ENCODE measurements at places on chromosomes 2 and 18. TPM values are rescaled to one million over a fixed set of nuclear protein-coding genes. Genes with fewer than 3 reads are reported as not detected.

The FOXD4L1 gene
- total RNA-seq: 0.21 TPM

The SERPINB3 gene
- not detected for total RNA-seq

GRCh38 chr18:78986018-78986481 is 6.4 kb downstream of the SALL3 start:
- DNase-seq: no peak
- peaks cover 17% of the 10 kb centered on the region for H3K27me3 ChIP-seq
- no peak overlapping the region for H3K27ac ChIP-seq
- peaks cover 5% of the 10 kb centered on the region for H3K4me1 ChIP-seq
- H3K36me3 ChIP-seq: no peaks in the 10 kb centered on the region

DNA sequence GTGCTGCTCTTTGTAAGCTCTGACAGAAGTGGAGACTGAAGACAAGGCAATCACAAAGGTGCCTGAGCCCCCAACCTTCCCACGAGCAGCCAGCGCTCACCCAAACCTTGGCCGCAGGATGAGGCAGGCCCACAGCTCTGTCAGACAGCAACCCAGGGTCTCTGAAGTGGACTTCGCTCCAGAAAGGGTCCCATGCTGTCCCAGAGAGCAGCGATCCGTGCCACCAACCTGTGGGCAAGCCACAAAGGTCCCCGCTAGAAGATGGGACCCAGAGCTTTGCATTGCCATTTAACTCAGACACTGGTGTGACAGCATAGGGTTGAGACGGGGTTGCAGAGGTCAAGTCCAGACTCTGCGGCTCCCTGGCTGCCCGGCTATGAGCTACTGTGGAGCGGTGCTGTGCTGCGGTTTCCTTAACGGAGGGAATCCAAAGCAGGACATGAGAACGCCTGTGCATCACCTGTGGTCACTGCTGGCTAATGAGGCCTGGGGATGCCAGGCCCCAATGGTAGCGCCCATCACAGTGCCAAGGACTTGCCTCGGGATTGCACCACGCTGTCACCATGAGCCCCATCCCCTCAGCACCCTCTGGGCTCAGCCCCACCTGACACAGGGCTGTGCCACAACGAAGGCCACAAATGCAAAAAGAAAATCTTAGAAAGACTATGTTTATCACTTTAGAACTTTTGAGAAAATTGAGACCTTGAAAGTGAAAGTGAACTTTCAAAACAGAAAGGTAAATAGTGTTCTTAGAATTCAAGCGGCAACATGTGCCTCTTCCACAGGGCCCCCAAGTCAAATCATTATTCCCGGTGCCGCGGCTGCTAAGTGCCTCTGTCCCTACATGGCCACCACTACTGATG is 103.4 kb downstream of the HDAC4 start:
- peaks cover 5% of the 10 kb centered on the region for H3K4me1 ChIP-seq
- no peaks in the 10 kb centered on the region for H3K27me3 ChIP-seq
- no peak overlapping the region for H3K27ac ChIP-seq
- DNase-seq: no peak
- H3K36me3 ChIP-seq: no peaks in the 10 kb centered on the region
- H3K4me3 ChIP-seq: no peak overlapping the region

- DNase-seq: no peak
- peaks cover 11% of the 10 kb centered on the region for H3K4me1 ChIP-seq
- H3K36me3 ChIP-seq: no peaks in the 10 kb centered on the region
- peak within 1 kb of the TSS; percentile 71 for H3K4me3 ChIP-seq
- H3K27ac ChIP-seq: no peak within 1 kb of the TSS
Observed at GRCh38 chr2:27262379-27263286, at the start of gene SLC30A3. Gene SLC30A3 (minus strand): TSS chr2:27263047. CDS start chr2:27262906, 141 bp downstream.

DNA sequence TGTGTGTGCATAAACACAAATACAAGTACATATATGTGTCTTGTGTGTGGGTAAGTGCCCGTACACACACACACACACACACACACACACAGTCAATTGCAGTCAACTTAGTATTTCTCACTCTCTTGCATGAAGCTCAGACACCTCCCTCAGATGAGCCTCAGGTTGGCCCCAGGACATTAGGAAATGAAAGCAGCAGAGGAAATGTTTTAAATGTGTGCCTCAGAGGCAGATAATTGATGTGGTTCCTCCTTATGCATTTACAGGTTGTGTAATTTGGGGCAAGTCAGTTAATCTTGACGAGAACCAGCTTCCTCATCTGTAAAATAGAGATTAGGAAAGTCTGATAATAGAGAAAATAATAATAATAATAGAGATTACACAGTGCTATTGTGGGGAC is 814.0 kb upstream of the ID2 start:
- H3K4me3 ChIP-seq: no peak overlapping the region
- H3K4me1 ChIP-seq: no peaks in the 10 kb centered on the region
- no peaks in the 10 kb centered on the region for H3K27me3 ChIP-seq
- no peak for DNase-seq

DNA sequence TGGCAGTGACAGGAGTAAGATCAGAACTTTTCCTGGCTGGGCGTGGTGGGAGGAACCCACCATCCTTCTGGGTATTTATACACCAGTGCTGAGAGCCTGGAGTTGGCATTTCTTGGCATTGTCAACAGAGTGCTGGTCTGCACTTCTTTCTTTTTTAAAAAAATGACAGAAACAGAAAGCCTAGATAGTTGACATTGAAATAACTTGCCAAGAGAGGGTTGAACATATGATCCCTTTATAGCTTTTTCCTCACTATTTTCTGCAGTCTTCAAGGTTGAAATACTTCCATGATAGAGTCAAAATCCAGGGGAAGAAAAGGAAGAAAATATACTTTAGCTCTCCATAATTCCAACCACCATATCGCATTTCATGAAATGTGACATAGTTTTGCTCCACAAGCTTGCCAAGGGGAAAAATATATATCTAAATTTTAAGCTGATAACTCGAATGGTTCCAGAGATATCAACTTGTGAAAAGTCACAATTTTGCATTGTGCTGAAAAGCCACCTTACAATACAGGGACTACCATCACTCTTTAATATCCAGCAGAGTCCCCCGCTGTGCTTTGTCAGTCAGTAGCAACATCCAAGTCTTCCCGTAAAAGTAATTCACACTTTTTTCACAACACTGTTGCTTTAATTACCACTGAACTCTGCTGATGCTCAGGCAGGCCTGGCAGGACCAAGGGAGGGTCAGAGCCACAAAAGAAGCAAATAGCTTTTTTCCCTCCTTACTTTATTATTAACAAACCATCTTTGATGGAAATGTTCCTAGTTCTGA is 764.9 kb upstream of the FANCL start:
- no peaks in the 10 kb centered on the region for H3K27me3 ChIP-seq
- H3K4me3 ChIP-seq: no peak overlapping the region
- no peak for DNase-seq
- no peak overlapping the region for H3K27ac ChIP-seq
- no peaks in the 10 kb centered on the region for H3K4me1 ChIP-seq

- H3K36me3 ChIP-seq: peaks cover 19% of the 10 kb centered on the region
- no peak for DNase-seq
- no peak overlapping the region for H3K27ac ChIP-seq
- H3K27me3 ChIP-seq: no peaks in the 10 kb centered on the region
Observed at GRCh38 chr2:113711851-113712250, 44.6 kb downstream of the SLC35F5 start.

GRCh38 chr2:40516604-40517003 is 64.7 kb upstream of the SLC8A1 start:
- H3K4me3 ChIP-seq: no peak overlapping the region
- DNase-seq: no peak
- H3K27ac ChIP-seq: no peak overlapping the region
- no peaks in the 10 kb centered on the region for H3K27me3 ChIP-seq

DNA sequence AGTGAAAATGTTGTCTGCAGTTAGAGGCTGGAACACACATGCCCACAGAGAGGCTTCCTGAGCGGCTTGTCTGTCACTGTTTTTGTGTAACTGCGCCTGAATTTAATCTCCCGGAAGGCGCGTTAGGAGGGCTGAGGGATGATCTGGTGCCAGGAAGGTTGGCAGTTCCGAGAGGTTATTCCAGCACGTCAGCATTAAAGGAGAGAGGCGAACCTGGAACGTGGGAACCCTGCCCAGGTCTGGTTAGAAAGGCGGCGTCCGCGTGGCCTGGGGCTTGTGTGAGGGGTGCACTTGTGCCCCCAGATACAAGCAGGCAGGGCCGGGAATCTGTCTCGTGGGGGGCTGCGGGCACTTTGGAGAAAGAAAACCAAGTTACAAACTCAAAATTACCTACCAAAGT is 75.3 kb downstream of the NFATC1 start:
- no peak overlapping the region for H3K27ac ChIP-seq
- H3K4me1 ChIP-seq: no peaks in the 10 kb centered on the region
- no peaks in the 10 kb centered on the region for H3K27me3 ChIP-seq
- peaks cover 20% of the 10 kb centered on the region for H3K36me3 ChIP-seq

The HOXD13 gene
- total RNA-seq: not detected

The TTC32 gene
- total RNA-seq: 9.2 TPM

GRCh38 chr18:318791-319291 is 51.0 kb upstream of the THOC1 start:
- H3K4me3 ChIP-seq: no peak overlapping the region
- no peaks in the 10 kb centered on the region for H3K36me3 ChIP-seq
- peaks cover 18% of the 10 kb centered on the region for H3K4me1 ChIP-seq
- no peak for DNase-seq
- no peak overlapping the region for H3K27ac ChIP-seq

The ASAP2 gene
- total RNA-seq: 58.1 TPM

DNA sequence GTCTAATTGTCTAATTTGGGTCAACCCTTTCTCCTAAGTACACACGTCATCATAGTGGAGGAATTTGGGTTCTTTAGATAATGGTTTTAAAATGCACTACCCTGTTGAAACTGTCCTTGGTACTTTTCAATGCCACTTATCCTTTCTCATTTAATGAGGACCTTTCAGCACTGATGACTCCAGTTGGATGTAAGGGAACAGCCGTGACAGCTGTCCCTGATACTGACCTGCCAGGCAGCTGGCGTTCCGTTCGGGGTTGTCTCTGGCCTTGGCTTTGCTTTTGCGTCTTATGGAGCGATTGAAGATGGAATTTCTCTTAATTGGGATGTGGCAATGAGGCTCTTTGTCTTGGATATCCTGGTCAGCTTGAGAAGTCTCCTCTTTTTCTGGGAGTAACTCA is 38.7 kb downstream of the NGEF start:
- no peaks in the 10 kb centered on the region for H3K4me1 ChIP-seq
- no peaks in the 10 kb centered on the region for H3K36me3 ChIP-seq
- no peak overlapping the region for H3K4me3 ChIP-seq
- no peak for DNase-seq
- H3K27me3 ChIP-seq: no peaks in the 10 kb centered on the region

The IGFBP2 gene
- total RNA-seq: 2,156 TPM

DNA sequence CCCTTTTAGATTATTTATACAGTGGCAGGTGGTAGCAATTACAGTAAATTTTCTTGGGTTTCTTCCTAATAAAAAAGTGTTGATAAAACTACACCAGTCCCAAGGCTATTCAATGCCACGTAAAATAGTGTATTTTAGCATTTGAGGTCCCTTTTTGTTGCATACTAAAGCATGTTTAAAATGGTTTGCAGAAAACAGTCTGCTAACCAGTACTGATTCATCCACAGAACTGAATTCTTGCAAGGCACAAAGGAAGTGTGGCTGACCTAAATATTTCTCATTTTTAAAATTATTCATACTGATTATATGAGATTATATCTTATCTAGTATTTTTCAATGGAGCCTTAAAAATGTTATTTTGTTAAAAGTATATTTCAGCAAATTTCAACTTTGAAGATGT is 98.1 kb downstream of the SMAD2 start:
- H3K27ac ChIP-seq: no peak overlapping the region
- H3K36me3 ChIP-seq: no peaks in the 10 kb centered on the region
- no peaks in the 10 kb centered on the region for H3K4me1 ChIP-seq
- H3K4me3 ChIP-seq: no peak overlapping the region

The ZNF519 gene
- total RNA-seq: 10.4 TPM

GRCh38 chr2:174485788-174486562 is 854 bp downstream of the GPR155 start:
- H3K4me3 ChIP-seq: peak overlapping the region; percentile 90
- H3K4me1 ChIP-seq: no peaks in the 10 kb centered on the region
- no peak for DNase-seq
- no peaks in the 10 kb centered on the region for H3K27me3 ChIP-seq

GRCh38 chr2:62738981-62739936 is 33.7 kb downstream of the EHBP1 start:
- DNase-seq: no peak
- no peaks in the 10 kb centered on the region for H3K27me3 ChIP-seq
- no peak overlapping the region for H3K4me3 ChIP-seq
- H3K27ac ChIP-seq: no peak overlapping the region
- no peaks in the 10 kb centered on the region for H3K36me3 ChIP-seq
- H3K4me1 ChIP-seq: peaks cover 12% of the 10 kb centered on the region

GRCh38 chr18:70037431-70038061 is 89.9 kb upstream of the CD226 start:
- H3K27ac ChIP-seq: no peak overlapping the region
- DNase-seq: no peak
- no peaks in the 10 kb centered on the region for H3K27me3 ChIP-seq
- no peaks in the 10 kb centered on the region for H3K4me1 ChIP-seq

The RGPD3 gene
- 1.1 TPM for total RNA-seq

- no peaks in the 10 kb centered on the region for H3K4me1 ChIP-seq
- no peaks in the 10 kb centered on the region for H3K36me3 ChIP-seq
- no peak for DNase-seq
- H3K27me3 ChIP-seq: no peaks in the 10 kb centered on the region
Observed at GRCh38 chr18:24790347-24790746, 329.9 kb downstream of the HRH4 start.

GRCh38 chr2:37232131-37232933 is 874 bp downstream of the NDUFAF7 start:
- H3K27ac ChIP-seq: peak overlapping the region; percentile 92
- H3K36me3 ChIP-seq: no peaks in the 10 kb centered on the region
- peak overlapping the region; percentile 99 for H3K4me3 ChIP-seq
- DNase-seq: no peak
- H3K4me1 ChIP-seq: peaks cover 42% of the 10 kb centered on the region

The ANKRD36C gene
- total RNA-seq: 89.4 TPM

The POTEC gene
- total RNA-seq: not detected

DNA sequence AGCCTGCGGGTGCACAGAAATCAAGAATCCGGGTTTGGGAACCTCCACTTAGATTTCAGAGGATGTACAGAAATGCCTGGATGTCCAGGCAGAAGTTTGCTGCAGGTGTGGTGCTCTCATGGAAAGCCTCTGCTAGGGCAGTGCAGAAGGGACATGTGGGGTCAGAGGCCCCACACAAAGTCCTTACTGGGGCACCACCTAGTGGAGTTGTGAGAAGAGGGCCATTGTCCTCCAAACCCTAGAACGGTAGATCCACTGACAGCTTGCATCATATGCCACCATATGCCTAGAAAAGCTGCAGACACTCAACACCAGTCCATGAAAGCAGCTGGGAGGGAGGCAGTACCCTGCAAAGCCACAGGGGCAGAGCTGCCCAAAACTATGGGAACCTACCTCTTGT is 833.0 kb downstream of the TMEM182 start:
- no peaks in the 10 kb centered on the region for H3K27me3 ChIP-seq
- H3K27ac ChIP-seq: no peak overlapping the region
- no peaks in the 10 kb centered on the region for H3K36me3 ChIP-seq
- DNase-seq: no peak

All from thoracic aorta (tissue), 2 donors.